Activated CD8-positive, alpha-beta memory T cell treated with anti-CD3 and anti-CD28 coated beads, Interleukin-2, amount 10 ng/mL, durations not matched to agents 7 days and 5 days (primary cell): ENCODE measurements at places on chromosomes 5 and 9. TPM values are rescaled to one million over a fixed set of nuclear protein-coding genes. Genes with fewer than 3 reads are reported as not detected.

- DNase-seq = no peak
These were observed 72.8 kb upstream of the EFNA5 start for GRCh38 chr5:107743373-107744000.

GRCh38 chr5:20476016-20476415 lies 488.0 kb upstream of the CDH18 start:
- no peak for DNase-seq

DNA sequence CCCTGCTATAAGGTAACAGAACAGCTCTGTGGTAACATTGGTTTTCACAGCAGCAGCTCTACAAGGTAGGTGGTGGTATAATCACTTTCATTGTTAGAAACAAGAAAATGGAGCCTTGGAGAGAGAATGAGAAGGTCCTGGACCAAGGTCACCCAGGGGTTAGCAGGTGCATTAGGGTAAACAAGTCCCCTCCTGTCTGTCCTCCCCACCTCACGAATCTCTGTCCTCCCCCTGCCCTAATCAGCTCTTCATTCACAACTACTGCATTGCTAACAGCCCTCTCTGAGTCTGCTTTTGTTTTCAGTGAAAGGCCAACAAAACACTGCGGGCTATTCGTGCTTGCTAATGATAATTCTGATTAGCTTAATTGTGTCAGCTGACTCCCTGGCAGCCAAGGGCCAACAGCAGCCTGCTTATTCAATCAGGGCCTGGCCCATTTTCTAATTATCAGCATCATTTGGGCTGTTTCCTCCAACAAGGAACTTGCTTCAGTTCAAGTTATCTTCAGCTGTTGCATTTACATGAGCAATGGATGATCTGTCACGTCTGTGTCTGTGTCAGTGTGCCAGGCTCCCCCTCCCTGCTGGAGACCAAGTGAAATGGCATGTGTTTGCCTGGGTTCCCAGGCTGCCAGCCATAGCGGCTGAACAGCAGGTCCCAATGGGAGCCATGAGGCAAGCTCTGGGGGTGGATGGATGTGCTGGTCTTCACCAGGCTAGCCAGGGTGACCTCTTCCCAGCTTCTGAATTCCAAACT lies 56.7 kb upstream of the EQTN start:
- no peak for DNase-seq

CDKN2A gene
- total RNA-seq = 34.1 TPM

- DNase-seq = no peak
These were observed 3.0 kb downstream of the SLC22A5 start for GRCh38 chr5:132372542-132372941.

LTC4S gene
- 1.5 TPM for total RNA-seq

DNA sequence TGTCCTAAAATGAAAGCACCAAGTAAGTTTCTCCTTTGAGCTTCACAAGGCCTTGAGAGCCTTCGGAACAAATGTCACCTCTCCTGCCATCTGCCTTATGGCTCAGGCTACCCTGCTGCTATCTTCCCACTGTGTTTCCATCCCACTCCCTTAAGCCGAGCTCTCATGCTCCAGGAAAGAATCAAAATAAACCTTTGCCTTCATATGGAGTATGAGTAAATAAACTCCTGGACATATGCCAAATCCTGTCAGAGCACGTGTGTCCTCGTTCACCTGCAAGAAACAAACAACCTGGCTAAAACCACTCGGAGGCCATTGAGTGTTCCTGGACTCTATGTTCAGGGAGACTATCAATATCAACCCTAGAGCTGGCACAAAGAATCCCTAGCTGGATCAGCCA lies 122.3 kb upstream of the CCDC112 start:
- DNase-seq = no peak

IFNK gene
- not detected for total RNA-seq

ROR2 gene
- total RNA-seq = 3.2 TPM

GRCh38 chr9:91208419-91208745 lies 153.3 kb downstream of the AUH start:
- DNase-seq = no peak

PDCD1LG2 gene
- 3.2 TPM for total RNA-seq

PKD2L2 gene
- 0.38 TPM for total RNA-seq

DNA sequence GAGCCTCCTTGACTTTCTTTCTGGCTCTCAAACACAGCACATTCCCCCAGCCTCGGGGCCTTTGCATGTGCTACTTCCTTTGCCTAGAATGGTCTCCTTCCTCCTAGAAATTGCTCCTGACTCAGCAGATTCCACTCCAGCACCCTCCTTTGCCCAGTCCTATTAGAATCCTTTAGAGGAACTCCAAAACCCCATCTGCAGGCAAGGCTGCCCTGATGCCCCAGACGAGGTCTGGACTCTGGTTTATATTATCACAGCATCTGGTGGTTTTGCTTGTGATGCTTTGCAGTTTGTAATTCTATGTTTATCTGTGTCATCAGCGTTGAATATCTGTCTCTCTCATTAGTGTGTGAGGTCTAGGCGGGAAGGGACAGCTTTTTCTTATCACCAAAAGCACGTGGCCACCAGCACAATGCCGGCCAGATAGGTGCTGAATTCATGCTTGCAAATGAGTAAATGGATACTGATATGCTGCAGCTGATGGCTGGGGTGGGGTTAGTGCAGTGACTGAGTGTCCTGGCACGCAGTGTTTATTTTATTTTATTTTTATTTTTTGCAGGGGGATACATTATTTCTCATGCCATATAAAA lies 30.0 kb upstream of the ANKH start:
- no peak for DNase-seq

CAMLG gene
- total RNA-seq = 28.4 TPM

DNA sequence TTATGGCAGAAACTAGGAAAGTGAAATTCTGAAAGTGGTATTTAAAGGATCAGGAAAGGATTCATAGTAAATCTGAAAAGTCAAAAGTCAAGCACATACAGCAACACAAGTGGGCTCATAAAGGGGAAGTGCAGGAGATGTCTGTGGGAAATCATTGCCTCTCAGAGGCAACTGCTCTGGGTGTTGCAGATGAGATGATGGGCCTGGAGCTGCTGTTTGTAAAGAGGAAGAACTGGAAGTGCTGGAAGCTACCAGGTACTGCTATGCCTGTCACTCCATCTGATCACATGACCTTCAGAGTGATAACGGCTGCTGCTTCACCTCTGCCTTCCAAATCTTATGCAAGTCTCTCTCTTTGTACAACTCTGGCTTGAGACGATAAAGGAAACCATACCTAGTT lies 55.9 kb downstream of the ADRB2 start:
- DNase-seq = no peak

OMD gene
- total RNA-seq = not detected

DNA sequence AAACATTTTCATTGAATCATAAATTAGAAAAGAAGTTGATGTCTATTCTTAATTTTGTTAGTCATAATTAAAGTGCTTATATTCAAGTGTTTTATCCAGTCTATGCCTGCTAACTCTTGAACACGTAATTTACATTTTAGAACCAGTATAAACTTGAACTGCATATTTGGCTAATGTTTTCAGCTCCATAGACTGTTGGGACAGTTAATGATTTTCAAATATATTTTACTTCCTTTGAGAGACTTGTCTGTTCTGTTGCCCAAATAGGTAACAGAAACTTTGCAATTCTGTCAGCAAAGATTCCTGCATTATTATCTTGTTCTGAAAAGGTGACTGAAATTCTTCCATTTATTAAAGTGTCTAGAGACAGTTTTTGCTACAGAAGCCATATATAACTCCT lies 7.8 kb downstream of the ITGA2 start:
- DNase-seq = no peak

DNA sequence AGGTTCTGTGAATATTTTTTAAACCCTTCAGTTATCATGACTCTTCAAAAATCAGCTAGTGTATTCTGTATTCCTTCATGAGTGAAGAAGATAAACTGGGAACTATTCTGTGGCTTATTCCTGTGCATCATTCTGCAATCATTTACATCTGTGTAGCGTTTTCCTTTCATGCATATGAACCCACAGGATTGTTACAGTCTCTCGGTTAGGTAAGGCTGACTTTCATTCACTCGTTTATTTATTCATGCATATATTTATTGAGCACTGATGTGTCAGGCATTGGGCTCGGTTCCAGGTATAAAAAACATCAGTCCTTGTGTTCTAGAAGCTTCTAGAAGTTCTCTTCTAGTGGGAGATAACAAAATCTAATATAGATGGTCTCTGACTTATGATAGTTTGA lies 318.4 kb downstream of the MAN2A1 start:
- DNase-seq = no peak

IL13 gene
- total RNA-seq = 119 TPM

DNA sequence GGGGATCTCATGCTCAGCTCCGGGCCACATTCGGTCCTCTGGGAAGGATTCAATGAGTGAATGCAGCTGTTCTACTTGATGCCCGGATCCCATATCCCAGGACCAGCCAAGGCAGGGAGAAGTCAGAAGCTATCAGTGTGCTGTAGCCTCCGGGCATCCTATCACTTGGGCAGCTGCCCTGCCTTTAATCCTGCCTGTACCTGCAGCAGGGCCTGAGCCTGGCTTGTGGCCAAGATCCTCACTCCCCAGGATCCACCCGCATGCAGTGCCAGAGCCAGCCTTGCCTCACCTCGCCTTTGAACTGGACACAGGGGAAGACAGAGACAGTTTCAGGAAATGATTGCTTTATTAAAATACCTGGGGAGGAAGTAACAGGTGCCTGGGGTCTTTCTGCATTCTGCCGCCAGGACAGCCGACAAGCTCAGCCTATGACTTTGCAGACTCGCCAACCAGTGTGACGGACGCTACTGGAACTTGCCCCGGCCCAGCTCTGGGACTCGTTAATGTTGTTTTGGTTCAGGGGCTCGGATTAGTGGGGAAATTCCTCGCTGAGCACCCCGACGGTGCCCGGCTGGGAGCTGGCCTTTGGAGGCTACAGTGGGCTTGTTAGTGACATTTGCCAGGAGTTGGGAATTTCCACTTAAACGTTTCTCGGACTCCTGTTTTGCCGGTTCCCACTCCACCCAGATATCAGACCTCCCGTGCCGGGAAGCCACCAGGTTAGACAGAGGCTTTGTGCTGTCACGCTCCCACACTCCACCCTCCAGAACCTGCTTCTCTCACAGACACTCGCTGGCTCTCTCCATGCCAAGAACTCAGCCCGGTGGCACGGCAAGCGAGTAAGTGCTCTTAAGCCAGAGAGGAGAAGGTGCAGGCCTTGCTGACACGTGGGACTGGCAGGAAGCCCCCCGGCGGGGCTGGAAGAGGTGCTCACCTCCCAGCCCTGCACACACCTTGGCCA lies 721 bp downstream of the PTGES start:
- no peak for DNase-seq

PIP5K1B gene
- 23.2 TPM for total RNA-seq

PTGS1 gene
- total RNA-seq = 1.0 TPM

CLPTM1L gene
- 107 TPM for total RNA-seq

- DNase-seq = no peak
These were observed 83.2 kb downstream of the NDFIP1 start for GRCh38 chr5:142191776-142192175.

- no peak for DNase-seq
These were observed 59.3 kb downstream of the RALGPS1 start for GRCh38 chr9:126973651-126974529.

- DNase-seq = no peak
These were observed 313.5 kb upstream of the PANK3 start for GRCh38 chr5:168892618-168893186.

DNA sequence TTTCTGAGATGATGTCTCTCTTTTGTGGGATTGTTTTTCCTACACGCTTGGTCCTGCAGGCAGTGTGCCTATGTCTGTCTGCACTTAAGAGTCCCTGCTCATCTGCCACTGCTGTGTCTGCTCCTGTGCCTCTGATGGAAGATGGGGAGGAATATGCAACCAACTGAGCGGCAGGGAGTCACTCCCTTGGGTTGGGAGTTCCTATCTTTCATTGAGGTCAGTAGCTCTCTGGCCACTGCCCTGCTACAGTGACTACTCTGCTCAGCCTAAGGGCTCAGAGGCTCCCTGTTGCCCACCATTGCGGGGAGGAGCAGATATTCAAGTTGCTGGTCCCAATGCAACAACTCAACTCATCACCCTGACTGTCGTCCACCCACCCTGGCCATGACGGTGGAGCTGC lies 13.4 kb upstream of the FAM163B start:
- DNase-seq = no peak

DNA sequence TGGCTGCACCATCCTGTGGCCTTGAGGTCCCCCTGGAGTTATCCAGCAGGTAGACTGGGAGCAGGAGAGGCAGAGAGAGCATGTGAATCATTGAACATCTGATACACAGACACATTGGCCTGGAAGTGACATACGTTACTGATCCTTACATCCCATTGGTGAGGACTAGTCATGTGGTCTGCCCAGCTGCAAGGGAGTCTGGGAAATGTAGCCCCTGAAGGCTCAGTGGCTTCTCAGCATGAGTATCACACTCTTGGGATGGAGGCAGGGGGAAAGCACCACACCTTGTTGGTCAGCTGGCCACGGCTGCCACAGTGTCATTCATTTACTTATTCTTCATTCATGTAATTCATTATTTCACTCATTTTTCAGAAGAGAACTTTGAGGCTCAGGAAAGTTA lies 13.3 kb upstream of the KCNMB1 start:
- no peak for DNase-seq

TLR4 gene
- not detected for total RNA-seq

SPINK6 gene
- total RNA-seq = not detected

- no peak for DNase-seq
These were observed 672.1 kb upstream of the RIOK2 start for GRCh38 chr5:97854871-97855762.

- no peak for DNase-seq
These were observed 5.0 kb upstream of the SLC34A1 start for GRCh38 chr5:177378884-177379883.

SLC36A3 gene
- not detected for total RNA-seq

DNA sequence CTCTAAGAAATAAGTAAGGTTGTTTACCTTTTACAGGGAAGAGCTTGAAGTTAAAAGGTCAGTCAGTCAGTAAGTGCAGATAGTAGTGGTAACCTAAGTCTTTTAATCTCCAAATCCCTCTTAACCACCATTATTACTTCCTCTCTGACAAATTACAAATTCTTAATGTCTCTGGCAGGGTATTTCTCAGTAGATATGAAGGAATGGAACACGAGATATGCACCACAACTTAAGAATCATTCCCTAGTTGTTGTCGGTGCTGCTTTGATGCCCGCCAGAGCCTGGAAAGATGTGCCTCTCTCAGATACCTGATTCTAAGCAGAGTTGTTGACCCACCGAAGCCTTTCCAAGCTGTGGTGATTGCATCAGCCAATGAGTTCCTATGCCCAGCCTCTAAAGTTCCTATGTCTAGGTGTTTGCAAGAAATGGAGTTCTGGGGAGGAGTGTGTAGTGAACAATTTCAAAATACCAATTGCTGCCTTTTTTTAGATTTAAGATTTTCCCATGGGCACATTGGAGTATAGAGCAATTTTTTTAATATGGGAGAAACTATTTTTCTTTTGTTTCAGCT lies 78.5 kb downstream of the CD180 start:
- DNase-seq = no peak

GRCh38 chr9:81079055-81079454 lies 610.3 kb downstream of the TLE1 start:
- no peak for DNase-seq
